ENCODE measurements at places on chromosomes 5 and 9. TPM values are rescaled to one million over a fixed set of nuclear protein-coding genes. Genes with fewer than 3 reads are reported as not detected.
A peak's percentile ranks its signal among the peaks of the same experiment; 100 is the strongest.

The WNK2 gene
- 45.5 TPM for total RNA-seq

The TMEM252 gene
- not detected for total RNA-seq

The PCDHGA8 gene
- 5.8 TPM for total RNA-seq

The ROPN1L gene
- 0.99 TPM for total RNA-seq

The EPB41L4A gene
- total RNA-seq, result 20.3 TPM

The SLCO4C1 gene
- not detected for total RNA-seq

The HMMR gene
- 0.17 TPM for total RNA-seq

The PCDHGA3 gene
- total RNA-seq, result 1.9 TPM

The GLDC gene
- total RNA-seq, result not detected

The NRG2 gene
- 5.0 TPM for total RNA-seq

The LTC4S gene
- 15.2 TPM for total RNA-seq

The SHOC1 gene
- total RNA-seq, result not detected

The ASPN gene
- total RNA-seq, result 21.6 TPM

The NR2F1 gene
- total RNA-seq, result 17.4 TPM

The SH2D3C gene
- 5.0 TPM for total RNA-seq

The INSL4 gene
- total RNA-seq, result not detected

The DRD1 gene
- not detected for total RNA-seq

The NR4A3 gene
- 1.7 TPM for total RNA-seq

- H3K4me1 ChIP-seq, result no peaks in the 10 kb centered on the region
- no peaks in the 10 kb centered on the region for H3K27me3 ChIP-seq
- no peaks in the 10 kb centered on the region for H3K36me3 ChIP-seq
- H3K4me3 ChIP-seq, result no peak overlapping the region
- H3K27ac ChIP-seq, result no peak overlapping the region
These were observed 304.7 kb upstream of the CLINT1 start for GRCh38 chr5:158163451-158164295.

- H3K27ac ChIP-seq, result peak overlapping the region; percentile 84
- no peaks in the 10 kb centered on the region for H3K27me3 ChIP-seq
- no peak for DNase-seq
- H3K4me3 ChIP-seq, result no peak overlapping the region
These were observed 38.8 kb upstream of the RPL26L1 start for GRCh38 chr5:172920447-172920849.

DNA sequence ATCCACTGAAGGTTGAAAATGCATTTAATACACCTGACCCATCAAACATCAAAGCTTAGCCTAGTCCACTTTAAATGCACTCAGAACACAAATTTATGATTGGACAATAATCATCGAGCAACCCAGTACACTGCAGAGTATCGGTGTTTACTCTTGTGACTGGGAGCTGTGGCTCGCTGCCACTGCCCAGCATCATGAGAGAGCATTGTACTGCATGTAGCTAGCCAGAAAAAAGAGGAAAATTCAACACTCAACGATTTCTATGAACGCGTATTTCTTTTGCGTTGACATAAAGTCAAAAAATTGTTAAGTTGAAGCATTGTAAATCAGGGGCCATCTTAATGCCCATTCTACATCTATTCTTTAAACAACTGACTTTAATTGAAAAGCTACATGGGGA is 95.1 kb upstream of the CD180 start:
- H3K27me3 ChIP-seq, result no peaks in the 10 kb centered on the region
- H3K27ac ChIP-seq, result peak overlapping the region; percentile 71
- no peaks in the 10 kb centered on the region for H3K36me3 ChIP-seq
- H3K4me1 ChIP-seq, result peaks cover 82% of the 10 kb centered on the region

DNA sequence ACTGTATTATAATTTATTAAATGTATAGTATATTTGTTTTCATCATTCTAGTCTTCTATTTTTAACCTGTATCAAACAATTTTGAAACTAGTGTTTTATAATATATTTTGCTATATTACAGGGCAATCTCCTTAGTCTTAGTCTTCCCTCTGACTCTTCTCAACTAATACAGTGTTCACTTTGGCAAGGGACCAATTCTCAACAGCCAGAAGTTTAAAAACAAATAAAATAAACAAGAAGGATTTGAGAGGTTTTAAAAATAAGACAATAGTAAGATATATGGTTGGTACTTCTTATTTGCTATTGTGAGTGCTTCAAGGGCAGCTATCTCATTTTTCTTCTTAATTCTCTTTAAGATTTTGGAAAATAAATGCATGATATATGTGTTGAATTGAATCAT is 167.2 kb downstream of the RAB3C start:
- no peaks in the 10 kb centered on the region for H3K36me3 ChIP-seq
- H3K4me1 ChIP-seq, result no peaks in the 10 kb centered on the region
- DNase-seq, result no peak
- no peaks in the 10 kb centered on the region for H3K27me3 ChIP-seq
- no peak overlapping the region for H3K4me3 ChIP-seq

GRCh38 chr9:1231998-1232919 is 182.1 kb downstream of the DMRT2 start:
- no peaks in the 10 kb centered on the region for H3K36me3 ChIP-seq
- peak overlapping the region; percentile 53 for H3K27ac ChIP-seq
- no peaks in the 10 kb centered on the region for H3K27me3 ChIP-seq
- DNase-seq, result no peak
- no peaks in the 10 kb centered on the region for H3K4me1 ChIP-seq
- peak overlapping the region; percentile 5 for H3K4me3 ChIP-seq

- H3K4me3 ChIP-seq, result no peak overlapping the region
- no peak overlapping the region for H3K27ac ChIP-seq
- no peaks in the 10 kb centered on the region for H3K4me1 ChIP-seq
- no peaks in the 10 kb centered on the region for H3K27me3 ChIP-seq
These were observed 285.3 kb upstream of the GRAMD2B start for GRCh38 chr5:126137891-126138280.

GRCh38 chr9:114621975-114622609 is 11.0 kb downstream of the TMEM268 start:
- no peak overlapping the region for H3K4me3 ChIP-seq
- DNase-seq, result no peak
- H3K4me1 ChIP-seq, result peaks cover 16% of the 10 kb centered on the region

- H3K27ac ChIP-seq, result no peak overlapping the region
- no peaks in the 10 kb centered on the region for H3K27me3 ChIP-seq
- H3K4me3 ChIP-seq, result no peak overlapping the region
- no peak for DNase-seq
These were observed 31.1 kb upstream of the BNC2 start for GRCh38 chr9:16901590-16901989.

- no peaks in the 10 kb centered on the region for H3K27me3 ChIP-seq
- H3K4me1 ChIP-seq, result no peaks in the 10 kb centered on the region
- no peaks in the 10 kb centered on the region for H3K36me3 ChIP-seq
- H3K4me3 ChIP-seq, result no peak overlapping the region
These were observed 20.2 kb upstream of the UBTD2 start for GRCh38 chr5:172303572-172304335.

- no peak for DNase-seq
- no peaks in the 10 kb centered on the region for H3K36me3 ChIP-seq
- H3K4me1 ChIP-seq, result peaks cover 14% of the 10 kb centered on the region
- no peaks in the 10 kb centered on the region for H3K27me3 ChIP-seq
These were observed 266.0 kb upstream of the PTGER4 start for GRCh38 chr5:40413743-40414142.

DNA sequence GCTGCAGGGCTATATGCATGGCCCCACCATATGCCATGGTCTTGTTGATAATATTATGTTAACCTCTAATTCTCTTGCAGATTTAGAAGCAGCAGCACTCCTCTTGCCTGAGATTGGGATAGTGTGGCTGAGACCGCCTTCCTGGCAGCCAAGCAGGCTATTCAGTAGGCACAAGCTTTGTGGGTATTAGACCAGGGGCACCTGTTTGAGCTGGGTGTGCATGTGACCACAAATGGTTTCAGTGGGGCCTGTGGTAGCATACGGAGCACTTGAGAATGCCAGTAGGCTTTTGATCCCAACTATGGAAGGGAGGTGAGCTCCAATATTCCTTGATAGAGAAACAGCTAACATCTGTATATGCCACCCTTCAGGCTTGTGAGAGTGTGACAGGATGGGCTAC is 625.1 kb upstream of the NUDT12 start:
- no peaks in the 10 kb centered on the region for H3K36me3 ChIP-seq
- no peak overlapping the region for H3K27ac ChIP-seq
- no peaks in the 10 kb centered on the region for H3K27me3 ChIP-seq
- DNase-seq, result no peak
- H3K4me1 ChIP-seq, result no peaks in the 10 kb centered on the region
- no peak overlapping the region for H3K4me3 ChIP-seq

DNA sequence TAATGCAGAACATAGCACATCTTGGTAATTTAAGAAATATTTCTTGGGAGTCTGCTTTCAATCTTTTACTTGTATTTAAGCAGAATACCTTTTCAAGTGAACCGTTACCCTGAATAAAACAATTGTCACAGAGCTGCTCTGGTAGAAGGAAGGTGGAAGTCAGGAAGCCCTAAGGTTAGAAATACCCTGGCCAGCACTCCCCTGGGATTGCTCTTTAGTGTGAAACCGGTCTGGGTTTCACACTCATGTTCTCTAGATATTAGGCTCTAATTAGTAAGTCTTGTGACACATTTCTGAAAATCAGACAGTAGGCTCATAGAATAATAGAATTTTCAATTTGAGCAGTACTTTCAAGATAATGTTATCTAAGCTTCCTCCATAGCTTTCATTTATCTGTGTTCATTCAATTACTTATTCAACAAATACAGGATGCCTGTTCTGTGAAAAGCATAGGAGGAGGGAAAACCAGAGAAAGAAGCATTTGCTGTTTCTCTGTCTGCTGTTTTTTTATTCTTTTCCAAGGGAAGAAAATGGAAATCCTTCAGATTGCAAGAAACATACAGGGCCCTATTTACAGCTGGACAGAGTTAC is 825.5 kb downstream of the TLR4 start:
- H3K36me3 ChIP-seq, result no peaks in the 10 kb centered on the region
- H3K27me3 ChIP-seq, result no peaks in the 10 kb centered on the region
- H3K4me1 ChIP-seq, result peaks cover 6% of the 10 kb centered on the region
- H3K4me3 ChIP-seq, result no peak overlapping the region
- DNase-seq, result no peak

GRCh38 chr5:102411-103043 is 10.6 kb downstream of the PLEKHG4B start:
- H3K4me1 ChIP-seq, result no peaks in the 10 kb centered on the region
- DNase-seq, result peak; percentile 89
- no peak overlapping the region for H3K27ac ChIP-seq
- no peaks in the 10 kb centered on the region for H3K36me3 ChIP-seq
- no peak overlapping the region for H3K4me3 ChIP-seq

GRCh38 chr5:926417-927171 is 33.9 kb downstream of the TRIP13 start:
- peak overlapping the region; percentile 34 for H3K27ac ChIP-seq
- H3K4me3 ChIP-seq, result peak overlapping the region; percentile 52
- DNase-seq, result no peak

- H3K4me1 ChIP-seq, result no peaks in the 10 kb centered on the region
- no peaks in the 10 kb centered on the region for H3K36me3 ChIP-seq
- H3K4me3 ChIP-seq, result no peak overlapping the region
- no peak overlapping the region for H3K27ac ChIP-seq
- no peaks in the 10 kb centered on the region for H3K27me3 ChIP-seq
- no peak for DNase-seq
These were observed 107.6 kb upstream of the PRSS3 start for GRCh38 chr9:33687779-33688178.

DNA sequence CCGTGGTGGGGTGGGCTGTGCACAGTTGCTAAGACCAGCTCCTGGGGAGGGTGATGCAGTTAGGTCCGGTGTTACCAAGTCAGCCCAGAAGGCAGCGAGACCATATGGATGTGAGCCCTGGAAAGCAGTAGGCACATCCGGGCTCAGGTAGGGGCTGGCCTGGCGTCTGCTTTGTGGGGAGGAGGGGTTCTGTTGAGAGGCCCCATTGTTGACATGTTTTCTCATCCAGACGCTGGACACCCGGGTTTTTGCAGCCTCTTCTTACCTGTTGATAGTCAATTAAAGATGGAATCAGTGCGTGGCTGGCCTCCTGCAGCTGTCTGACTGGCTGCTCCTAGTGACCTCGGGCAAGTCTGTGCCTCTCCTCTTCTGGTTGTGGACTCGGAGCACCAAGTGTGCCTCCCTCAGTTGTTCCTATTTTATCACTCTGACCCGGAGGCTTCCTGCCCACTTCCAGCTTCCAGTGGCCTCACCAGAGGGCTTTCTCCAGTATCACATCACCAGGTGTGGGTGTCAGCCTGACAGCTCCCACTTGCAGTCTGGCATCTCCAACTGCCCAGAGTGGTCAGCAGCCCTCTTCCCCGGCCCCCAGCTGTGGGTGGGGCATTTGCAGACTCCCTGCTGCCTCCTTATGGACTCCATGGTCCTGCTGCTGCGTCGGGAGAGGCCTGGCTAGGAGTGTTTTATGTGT is 90.8 kb downstream of the EHMT1 start:
- H3K4me1 ChIP-seq, result peaks cover 9% of the 10 kb centered on the region
- no peak overlapping the region for H3K4me3 ChIP-seq
- DNase-seq, result no peak
- no peaks in the 10 kb centered on the region for H3K36me3 ChIP-seq
- H3K27me3 ChIP-seq, result no peaks in the 10 kb centered on the region

DNA sequence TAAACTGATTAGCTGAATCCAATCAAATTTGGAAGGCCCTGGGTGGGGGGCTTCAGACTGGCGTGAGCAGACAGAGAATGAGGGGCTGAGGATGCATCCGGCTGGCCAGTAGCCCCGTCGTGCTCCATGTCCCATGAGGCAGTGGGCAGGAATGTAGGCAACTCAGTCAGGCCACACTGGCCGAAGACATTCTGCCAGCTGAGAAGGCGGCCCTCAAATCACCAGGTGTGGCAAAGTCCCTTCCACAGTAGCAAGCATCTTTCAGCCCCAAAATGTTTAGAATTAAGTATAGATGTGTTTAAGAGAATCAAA is 25.7 kb upstream of the LAMC3 start:
- H3K4me1 ChIP-seq, result no peaks in the 10 kb centered on the region
- H3K36me3 ChIP-seq, result no peaks in the 10 kb centered on the region
- H3K27ac ChIP-seq, result no peak overlapping the region

DNA sequence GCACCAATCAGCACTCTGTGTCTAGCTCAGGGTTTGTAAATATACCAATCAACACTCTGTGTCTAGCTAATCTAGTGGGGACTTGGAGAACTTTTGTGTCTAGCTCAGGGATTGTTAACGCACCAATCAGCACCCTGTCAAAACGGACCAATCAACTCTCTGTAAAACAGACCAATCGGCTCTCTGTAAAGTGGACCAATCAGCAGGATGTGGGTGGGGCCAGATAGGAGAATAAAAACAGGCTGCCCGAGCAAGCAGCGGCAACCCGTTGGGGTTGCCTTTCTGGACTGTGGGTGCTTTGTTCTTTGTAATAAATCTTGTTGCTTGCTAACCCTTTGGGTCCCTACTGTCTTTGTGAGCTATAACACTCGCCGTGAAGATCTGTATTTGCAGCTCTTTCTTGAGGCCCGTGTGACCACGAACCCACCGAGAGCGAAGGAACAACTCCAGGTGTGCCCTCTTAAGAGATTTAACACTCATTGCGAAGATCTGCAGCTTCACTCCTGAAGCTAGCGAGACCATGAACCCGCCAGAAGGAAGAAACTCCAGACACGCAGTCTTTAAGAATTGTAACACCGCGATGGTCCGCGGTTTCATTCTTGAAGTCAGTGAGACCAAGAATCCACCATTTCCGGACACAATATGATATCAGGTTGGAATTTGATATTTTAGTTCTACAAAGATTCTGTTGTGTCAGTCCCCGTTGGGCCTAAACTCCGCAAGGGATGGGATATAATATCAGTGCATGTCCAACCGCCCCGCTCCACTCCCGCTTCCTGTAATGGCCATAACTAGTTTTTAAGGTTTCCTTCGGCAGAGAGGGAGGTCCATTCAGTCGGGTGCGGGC is 740 bp upstream of the TRMT10B start:
- H3K4me3 ChIP-seq, result peak overlapping the region; percentile 82
- H3K27ac ChIP-seq, result peak overlapping the region; percentile 88
- no peaks in the 10 kb centered on the region for H3K27me3 ChIP-seq
- DNase-seq, result no peak
